Naive thymus-derived CD8-positive, alpha-beta T cell (primary cell): ENCODE measurements at places on chromosomes 7 and 10. TPM values are rescaled to one million over a fixed set of nuclear protein-coding genes. Genes with fewer than 3 reads are reported as not detected.

- H3K36me3 ChIP-seq = no peaks in the 10 kb centered on the region
- no peak for DNase-seq
- peaks cover 3% of the 10 kb centered on the region for H3K4me1 ChIP-seq
- no peaks in the 10 kb centered on the region for H3K27me3 ChIP-seq
- no peak overlapping the region for H3K4me3 ChIP-seq
Measured at GRCh38 chr7:155981703-155982102, 169.4 kb upstream of the SHH start.

- H3K4me3 ChIP-seq = no peak overlapping the region
- H3K27ac ChIP-seq = no peak overlapping the region
- no peak for DNase-seq
Measured at GRCh38 chr7:81590131-81590530, 179.7 kb downstream of the HGF start.

GRCh38 chr7:73582664-73583202 lies 4.4 kb upstream of the TBL2 start:
- H3K27ac ChIP-seq = no peak overlapping the region
- no peaks in the 10 kb centered on the region for H3K27me3 ChIP-seq
- peaks cover 20% of the 10 kb centered on the region for H3K4me1 ChIP-seq
- H3K4me3 ChIP-seq = no peak overlapping the region
- H3K36me3 ChIP-seq = no peaks in the 10 kb centered on the region
- DNase-seq = no peak

- no peak overlapping the region for H3K27ac ChIP-seq
- H3K4me1 ChIP-seq = no peaks in the 10 kb centered on the region
- H3K27me3 ChIP-seq = no peaks in the 10 kb centered on the region
Measured at GRCh38 chr10:97597778-97598177, 8.3 kb downstream of the C10orf62 start.

DNA sequence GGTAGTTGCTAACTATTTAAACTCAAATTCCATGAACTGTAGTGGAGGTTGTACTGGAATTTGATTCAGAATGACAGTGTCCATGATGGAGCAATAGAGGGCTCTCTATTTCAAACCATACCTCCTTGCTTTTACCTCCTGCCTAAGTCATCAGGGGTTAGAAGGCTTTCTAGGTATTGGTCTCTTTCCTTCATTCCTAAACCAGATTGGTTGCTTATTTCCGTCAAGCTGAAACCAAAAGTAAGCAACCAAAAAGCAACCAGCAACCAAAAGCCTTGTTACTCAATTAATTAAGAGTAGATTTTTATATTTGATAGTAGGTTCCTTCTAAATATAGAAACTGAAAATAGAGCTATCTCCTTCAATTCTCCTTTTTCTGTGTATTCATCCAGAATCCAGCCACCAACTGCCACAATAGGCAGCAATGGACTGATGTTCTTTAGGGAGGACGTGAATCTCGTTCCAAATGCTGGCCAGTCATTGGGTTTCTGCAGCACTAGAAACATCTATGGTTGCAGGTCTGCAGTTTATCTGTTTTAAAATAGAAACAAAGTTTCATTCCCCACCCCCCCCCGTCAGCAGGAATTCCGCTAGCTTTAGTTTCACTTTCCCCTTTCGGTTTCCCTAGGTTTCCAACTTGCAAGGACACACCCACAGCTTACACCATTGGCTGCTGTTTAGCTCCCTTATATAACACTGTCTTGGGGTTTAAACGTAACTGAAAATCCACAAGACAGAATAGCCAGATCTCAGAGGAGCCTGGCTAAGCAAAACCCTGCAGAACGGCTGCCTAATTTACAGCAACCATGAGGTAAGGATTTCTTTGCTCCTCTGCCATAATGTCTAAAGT lies at the start of gene IFIT1:
TSS of gene IFIT1 (plus strand) at position 717 of the 850 bp plus-strand sequence. CDS start at position 807, 90 bp downstream.
- H3K27me3 ChIP-seq = no peaks in the 10 kb centered on the region
- H3K4me3 ChIP-seq = peak within 1 kb of the TSS; percentile 91
- H3K4me1 ChIP-seq = peaks cover 24% of the 10 kb centered on the region
- H3K27ac ChIP-seq = peak within 1 kb of the TSS; percentile 94
- DNase-seq = peak; percentile 76
- H3K36me3 ChIP-seq = no peaks in the 10 kb centered on the region

DNA sequence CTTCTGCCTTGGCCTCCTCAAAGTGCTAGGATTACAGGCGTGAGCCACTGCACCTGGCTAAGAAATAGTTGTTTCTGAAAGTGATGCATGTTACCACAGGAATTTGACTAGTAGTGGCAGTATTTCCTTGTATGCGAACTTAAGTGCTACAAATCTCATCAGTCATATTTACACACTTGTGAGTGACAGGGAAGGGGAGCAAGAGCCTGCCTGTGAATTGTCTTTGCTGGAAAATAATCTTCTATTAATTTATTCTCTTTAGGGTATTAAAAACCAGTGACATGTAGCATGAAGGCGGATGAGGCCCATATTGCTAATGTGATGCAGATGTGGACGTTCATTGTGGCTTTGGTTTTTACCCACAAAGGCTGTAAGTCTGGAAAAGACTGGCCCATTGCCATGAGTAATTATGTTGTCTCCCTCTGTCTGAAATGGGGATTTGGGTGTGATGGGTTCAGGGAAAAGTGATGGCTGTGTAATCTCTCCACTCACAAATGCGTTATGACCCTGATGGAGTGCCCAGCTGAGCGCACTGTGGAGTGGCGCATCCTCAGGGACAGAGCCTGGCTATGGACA lies 97.6 kb downstream of the CCNY start:
- H3K27me3 ChIP-seq = no peaks in the 10 kb centered on the region
- H3K4me3 ChIP-seq = no peak overlapping the region
- no peak for DNase-seq
- peaks cover 42% of the 10 kb centered on the region for H3K36me3 ChIP-seq

DNA sequence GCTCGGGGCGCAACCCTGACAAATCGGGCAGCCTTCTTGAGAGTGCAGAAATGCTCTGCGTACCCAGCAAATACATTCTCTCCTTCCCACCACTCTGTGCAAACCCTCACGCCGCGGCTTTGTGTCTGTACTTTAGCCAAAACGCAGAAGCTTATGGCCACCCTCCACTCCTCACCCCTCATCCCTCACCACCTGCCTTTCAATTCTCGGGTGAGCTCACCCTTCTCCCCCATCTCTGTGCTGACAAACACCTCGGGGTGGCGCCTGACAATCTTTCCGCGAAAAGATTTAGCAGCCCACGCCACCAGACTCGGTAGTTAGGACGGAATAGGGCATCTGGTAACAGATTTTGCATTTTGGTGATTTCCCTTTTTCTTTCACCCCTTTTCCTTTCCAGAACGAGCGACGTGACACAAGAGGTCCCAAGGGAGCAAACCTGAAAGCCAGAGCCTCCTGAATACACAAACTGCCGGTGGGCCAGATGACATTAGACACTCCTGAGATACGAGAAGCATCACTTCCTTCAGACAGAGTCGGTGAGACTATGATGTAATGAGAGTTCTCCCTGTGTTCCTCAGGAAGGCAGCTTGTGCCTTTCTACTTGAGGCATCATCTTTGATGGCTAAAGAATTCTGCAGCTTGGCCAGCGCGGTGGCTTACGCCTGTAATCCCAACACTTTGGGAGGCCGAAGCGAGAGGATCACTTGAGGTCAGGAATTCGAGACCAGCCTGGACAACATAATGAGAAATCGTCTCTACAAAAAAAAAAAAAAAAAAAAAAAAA lies 671 bp upstream of the ATAD1 start:
- DNase-seq = peak; percentile 56
- peak overlapping the region; percentile 96 for H3K4me3 ChIP-seq
- peak overlapping the region; percentile 96 for H3K27ac ChIP-seq
- peaks cover 16% of the 10 kb centered on the region for H3K4me1 ChIP-seq

- H3K4me1 ChIP-seq = peaks cover 27% of the 10 kb centered on the region
- peak overlapping the region; percentile 40 for H3K27ac ChIP-seq
- no peak for DNase-seq
- H3K27me3 ChIP-seq = no peaks in the 10 kb centered on the region
Measured at GRCh38 chr7:130893441-130893894, 159.5 kb upstream of the KLF14 start.

TBX20 gene
- total RNA-seq = not detected

TMEM178B gene
- not detected for total RNA-seq

GNG11 gene
- 0.16 TPM for total RNA-seq

TMEM273 gene
- not detected for total RNA-seq
